ENCODE measurements at places on chromosomes 2 and 18.

GRCh38 chr2:223997938-223998337 is 40.7 kb downstream of the MRPL44 start:
- no peak for DNase-seq

DNA sequence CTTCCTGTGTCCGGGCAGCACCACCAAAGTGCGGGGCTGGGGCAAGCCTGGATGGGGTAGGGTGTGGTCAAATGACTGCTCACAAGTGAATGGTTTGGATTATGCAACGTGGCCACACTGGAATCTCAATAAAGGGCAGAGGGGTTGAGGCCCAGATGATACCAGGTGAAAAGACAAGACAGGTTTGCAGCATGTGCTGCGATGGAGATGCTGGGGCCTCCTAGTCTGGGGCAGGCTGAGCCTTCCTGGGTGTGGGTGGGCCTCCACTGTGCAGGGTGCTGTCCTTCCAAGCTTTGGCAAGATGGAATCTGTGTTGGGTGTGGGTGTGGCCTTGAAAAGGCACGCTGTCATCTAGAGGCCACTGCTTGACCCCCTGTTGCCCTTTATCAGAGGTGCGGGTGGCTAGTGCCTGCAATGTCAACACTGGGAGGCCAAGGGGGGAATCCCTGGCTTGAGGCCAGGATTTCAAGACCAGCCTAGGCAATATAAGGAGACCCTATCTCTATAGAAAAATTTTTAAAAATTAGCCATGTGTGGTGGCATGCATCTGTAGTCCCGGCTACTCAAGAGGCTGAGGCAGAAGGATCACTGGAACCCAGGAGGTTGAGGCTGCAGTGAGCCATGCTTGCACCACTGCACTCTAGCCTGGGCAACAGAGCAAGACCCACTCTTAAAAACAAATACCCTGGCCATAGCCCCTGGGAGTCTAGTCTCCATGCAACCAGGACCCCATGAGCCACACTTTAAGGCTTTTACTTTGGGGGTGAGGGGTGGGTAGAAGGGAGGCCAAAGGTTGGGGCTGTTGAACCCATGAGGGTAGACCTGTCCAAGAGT is 13.8 kb downstream of the RRM2 start:
- DNase-seq: no peak

DNA sequence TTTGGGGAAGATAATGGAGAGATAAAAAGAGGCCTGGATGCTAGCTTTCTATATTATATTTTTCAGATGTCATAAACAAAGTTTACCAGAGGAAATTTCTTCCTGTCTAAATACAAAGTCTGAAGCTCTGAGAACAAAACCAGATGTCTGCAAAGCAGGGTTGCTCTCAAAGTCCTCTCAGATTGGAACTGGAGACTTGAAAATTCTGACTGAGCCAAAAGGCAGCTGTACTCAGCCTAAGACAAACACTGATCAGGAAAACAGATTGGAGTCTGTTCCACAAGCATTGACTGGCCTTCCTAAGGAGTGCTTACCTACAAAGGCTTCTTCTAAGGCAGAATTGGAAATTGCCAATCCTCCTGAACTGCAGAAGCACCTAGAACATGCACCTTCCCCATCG is 25.1 kb downstream of the KDM3A start:
- no peak for DNase-seq

- no peak for DNase-seq
Observed at GRCh38 chr2:117858336-117858735, 43.8 kb downstream of the DDX18 start.

DNA sequence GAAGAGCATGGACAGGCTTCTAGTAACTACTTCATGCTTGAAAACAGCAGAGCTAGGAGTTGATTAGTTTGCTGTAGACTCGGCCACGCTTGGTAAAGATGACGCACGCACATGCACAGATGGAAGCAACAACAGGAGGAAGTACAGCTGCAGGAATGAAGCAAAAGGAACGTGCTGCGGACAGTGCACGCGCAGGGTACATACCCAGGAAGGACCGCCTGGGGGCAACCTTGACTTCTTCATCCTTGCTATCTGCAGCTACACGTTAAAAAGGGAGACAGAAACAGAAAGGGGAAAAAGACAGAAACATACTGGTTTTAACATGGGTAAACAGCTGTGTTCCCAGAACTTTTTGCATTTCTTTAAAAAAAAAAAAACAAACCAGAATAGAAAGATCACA is 17.7 kb downstream of the SLC66A2 start:
- no peak for DNase-seq

GRCh38 chr18:56812674-56813073 is 161.5 kb downstream of the WDR7 start:
- DNase-seq: no peak

DNA sequence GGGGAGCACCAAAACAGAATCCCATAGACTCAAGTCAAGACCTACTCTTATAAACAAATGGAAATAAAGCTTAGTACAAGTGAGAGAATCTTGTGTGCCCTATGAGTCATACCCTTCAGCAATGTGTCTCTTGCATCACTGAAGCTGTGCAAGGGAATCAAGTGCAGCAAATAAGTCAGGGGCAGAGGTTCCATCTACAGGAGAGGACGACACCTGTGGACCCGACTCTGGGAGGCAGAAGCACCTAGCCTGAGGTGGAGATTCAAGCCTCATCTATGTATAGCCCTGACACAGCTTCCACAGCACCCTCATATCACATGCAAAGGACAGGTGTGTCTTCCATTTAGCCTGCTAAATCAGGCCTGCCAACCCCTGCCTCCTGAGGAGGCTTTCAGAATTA is 298.2 kb downstream of the CNTNAP5 start:
- no peak for DNase-seq

- DNase-seq: no peak
Observed at GRCh38 chr2:54709336-54709809, 14.1 kb upstream of the EML6 start.

- DNase-seq: no peak
Observed at GRCh38 chr18:48735080-48735676, 196.3 kb downstream of the CTIF start.

- DNase-seq: no peak
Observed at GRCh38 chr2:218435003-218435982, 16.4 kb downstream of the VIL1 start.

GRCh38 chr2:213306316-213306942 is 22.2 kb downstream of the SPAG16 start:
- DNase-seq: no peak

- DNase-seq: no peak
Observed at GRCh38 chr2:133213651-133214050, 354.6 kb downstream of the NCKAP5 start.

DNA sequence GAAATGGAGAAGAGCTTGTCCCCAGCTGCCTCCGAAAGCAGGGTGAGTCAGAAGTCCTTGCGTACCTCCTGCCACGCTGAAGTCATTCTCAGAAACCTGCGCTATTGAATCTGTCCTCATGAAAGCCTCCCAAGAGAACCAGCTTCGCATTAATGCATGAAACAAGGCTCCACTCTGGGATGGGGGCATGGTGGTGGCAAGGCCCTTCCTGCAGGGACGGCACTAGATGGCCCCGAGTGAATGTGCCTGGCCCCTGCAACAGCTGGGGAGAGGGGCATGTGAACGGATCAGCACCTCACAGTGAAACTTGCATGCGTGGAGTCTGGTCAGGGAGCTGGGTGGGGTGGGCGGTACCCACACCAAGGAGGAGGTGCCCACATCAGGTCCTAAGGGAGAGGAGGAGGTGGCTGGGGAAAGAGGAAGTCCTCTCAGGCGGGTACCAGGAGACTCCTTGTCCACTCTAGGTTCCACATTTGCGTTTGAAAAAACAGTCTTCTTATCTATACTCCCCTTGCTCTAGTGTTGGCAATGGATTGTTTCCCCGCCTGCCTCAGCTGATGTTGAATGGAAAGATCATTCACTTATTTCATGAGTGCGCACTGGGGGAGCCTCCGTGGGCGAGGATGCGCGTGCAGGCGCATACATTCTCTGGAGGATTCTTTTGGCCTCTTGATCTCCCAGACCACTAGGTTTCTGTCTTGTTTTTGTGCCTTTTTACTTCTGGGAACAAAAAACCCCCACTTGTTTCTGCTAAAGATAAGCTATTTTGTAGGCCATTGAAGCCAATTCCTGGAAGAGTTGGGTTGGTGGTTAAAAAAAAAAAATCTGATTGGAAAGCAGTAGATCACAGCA is 104.7 kb downstream of the KLHL29 start:
- no peak for DNase-seq

DNA sequence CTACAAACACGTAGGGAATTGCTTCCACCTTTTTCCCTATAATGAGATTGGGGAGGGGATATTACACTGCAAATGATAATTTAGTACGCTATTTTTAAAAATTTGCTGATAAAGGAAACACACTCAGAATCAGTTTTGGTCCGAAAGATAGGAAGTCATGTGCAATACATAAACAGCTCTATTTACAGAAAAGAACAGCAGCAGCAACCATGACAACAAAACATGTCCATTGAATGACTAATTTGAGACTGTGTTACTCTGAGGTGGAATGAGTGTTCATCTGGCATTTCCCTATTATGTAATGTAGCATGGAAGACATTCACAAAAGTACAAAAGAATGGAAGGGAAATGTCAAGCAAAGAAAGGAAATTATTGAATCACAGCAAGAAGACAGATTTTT is 337.2 kb downstream of the NBAS start:
- DNase-seq: no peak

- no peak for DNase-seq
Observed at GRCh38 chr18:70036771-70037347, 89.2 kb upstream of the CD226 start.

DNA sequence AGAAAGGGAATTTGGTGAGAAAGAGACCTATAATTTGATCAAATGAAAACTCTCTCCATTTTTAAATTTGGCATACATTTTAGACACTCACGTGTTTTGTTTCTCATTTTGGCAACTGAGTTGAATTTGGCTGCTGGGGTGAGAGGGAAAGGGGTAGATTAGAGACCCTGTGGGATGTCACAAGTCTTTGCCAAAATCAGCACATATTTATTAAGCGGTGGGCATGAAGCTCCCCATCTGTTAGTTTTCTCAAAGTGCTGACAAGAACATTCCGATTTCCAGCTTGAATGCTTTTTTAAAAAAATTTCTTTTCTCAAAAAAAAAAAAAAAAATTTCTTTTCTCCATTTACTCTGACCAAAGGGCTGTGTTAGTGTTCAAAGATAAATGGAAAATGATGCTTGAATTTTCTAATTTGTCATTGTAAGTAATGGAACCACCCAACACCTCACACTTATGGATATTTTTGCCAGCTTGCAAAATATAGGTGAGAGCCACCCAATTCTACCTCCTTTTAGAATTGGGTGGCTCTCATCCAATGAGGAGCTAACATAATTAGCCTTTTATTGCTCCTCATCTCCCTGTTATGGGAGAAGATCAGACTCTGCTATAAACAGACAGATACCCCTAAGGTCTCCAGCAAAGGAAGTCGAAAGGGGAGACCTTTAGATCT is 222.9 kb upstream of the FN1 start:
- DNase-seq: no peak

- no peak for DNase-seq
Observed at GRCh38 chr2:237752761-237753165, 45.8 kb upstream of the RBM44 start.

- no peak for DNase-seq
Observed at GRCh38 chr2:73203055-73203681, 794 bp downstream of the NOTO start.
